ENCODE measurements at places on chromosomes 1 and 21. TPM values are rescaled to one million over a fixed set of nuclear protein-coding genes. Genes with fewer than 3 reads are reported as not detected.
A peak's percentile ranks its signal among the peaks of the same experiment; 100 is the strongest.

- DNase-seq, result peak; percentile 61
These were observed 93.9 kb downstream of the ATP5PO start for GRCh38 chr21:33821503-33822322.

- no peak for DNase-seq
These were observed 6.9 kb upstream of the ZMYM4 start for GRCh38 chr1:35261412-35262120.

Gene UFC1
- 51.6 TPM for total RNA-seq

DNA sequence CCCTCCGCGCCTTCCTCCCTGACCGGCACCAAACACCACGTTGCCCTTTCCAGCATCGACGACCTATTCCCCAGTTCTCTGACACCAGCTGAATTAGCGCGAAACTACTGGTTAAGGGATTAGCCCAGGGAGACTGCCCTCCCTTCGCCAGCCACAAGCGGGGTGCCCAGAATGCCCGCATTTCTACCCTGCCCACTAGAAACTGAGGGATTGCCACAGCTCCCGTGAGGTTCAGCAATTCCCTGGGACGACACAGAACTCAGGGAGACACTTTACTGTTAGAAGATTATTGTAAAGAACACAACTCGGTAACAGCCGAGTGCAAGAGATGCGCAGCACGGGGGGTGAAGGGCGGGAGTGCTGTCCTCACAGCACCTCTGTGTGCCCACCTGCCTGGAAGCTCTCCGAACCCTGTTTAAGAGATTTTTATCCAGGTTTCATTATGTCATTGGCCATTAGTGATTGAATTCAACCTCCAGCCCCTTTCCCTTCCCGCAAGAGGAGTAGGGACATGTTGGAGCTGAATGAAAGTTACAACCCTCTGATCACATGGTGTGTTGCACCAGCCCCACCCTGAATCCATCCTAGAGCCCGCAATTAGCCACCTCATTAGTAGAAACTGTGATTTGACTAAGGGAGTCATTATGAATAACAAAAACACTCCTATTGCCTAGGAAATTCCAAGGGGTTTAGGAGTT, 15.8 kb upstream of the RIPPLY3 start:
- no peak for DNase-seq

DNA sequence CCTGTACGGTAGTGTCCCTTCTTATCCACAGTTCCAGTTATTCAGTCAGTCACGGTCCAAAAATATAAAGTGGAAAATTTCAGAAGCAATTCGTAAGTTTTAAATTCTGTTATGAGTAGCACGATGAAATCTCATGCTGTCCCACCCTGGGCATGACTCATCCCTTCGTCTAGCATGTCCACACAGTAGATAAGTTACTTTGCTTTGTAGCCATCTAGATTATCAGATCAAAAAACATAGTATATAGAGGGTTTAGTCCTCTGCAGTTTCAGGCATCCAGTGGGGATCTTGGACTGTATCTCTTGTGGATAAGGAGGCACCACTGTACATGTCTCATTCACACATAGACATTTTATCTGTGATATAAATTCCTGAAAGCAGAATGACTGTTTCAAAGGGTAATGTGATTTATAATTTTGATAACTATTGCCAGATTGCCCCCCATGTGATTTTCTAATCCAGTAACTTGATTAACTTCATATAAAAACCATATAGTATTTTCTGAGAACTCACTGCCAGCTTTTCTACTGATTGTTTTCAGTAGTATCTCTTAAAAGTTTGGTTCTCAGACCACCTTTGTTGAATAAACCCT, 143.3 kb downstream of the DYRK1A start:
- no peak for DNase-seq

Gene CRNN
- not detected for total RNA-seq

DNA sequence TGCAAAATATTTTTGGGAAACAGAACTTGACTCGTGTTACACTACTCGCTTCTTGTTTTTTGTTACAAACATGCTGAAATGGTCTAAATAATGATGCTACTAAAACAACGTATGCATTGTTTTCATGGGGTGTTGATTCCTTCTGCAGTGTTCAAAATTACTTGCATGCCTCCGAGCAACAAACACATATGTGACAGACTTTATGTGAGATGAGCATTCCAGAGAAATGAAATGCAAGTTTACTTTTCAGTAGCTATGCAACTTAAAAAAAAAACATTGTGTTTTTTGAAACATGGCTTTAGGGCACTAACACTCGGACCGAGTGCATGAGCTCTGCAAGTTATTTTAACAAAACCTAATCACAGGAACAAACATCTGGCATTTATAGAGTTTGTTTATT, 84.8 kb downstream of the CAMTA1 start:
- no peak for DNase-seq

DNA sequence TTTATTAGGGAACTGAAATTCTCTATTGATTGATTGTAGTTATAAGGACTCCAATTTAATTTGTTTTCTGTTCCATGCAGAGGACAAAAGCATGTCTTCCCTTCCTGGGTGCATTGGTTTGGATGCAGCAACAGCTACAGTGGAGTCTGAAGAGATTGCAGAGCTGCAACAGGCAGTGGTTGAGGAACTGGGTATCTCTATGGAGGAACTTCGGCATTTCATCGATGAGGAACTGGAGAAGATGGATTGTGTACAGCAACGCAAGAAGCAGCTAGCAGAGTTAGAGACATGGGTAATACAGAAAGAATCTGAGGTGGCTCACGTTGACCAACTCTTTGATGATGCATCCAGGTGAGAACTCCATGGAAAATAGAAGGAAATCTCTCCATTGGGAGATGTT, 1.5 kb downstream of the SETDB1 start:
- DNase-seq, result no peak

DNA sequence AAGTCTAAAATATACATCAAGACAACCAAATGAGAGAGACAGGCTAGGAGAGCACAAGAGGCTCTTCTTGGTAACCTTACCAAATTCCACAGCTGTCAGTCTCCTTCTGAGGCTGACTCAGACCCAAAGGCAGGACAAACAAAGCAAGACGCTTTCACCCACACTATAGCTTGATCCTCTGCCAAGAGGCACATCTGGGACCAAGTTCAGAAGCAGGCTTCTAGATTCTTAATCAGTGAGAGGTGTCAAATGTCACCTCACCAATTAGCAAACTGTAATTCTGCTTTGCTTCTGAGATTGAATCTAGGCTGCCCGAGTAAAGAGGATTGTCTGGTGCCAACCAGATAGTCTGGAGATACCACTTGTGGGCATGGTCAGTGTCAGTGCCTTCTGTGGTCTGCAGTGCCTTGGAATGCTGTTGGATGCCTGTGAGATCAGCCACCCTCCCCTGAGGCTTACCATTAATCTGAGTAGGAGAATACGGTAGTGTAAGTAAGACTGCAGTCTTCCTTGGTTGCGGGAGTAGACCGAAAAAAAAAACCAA, 151.0 kb downstream of the FMN2 start:
- DNase-seq, result peak; percentile 25

DNA sequence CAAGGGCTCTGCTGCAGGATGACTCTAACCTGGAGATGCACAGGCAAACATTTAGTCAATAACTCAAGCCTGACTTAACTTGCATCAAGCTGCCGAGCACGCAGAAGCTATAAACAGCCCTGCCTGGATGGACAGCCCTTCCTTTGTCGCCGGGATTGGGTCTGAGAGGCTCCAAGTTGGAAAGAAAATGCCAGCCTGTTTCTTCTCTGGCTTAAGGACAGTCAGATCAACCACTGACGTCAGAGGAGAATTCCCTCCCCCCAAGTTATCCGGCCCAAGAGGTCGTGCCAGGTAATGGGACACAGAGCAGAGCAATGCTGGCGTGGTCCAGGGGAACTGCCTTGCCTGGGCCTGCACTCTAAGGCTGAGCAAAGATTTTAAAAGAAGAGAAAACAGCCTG, 27.1 kb upstream of the LRRC38 start:
- no peak for DNase-seq

- no peak for DNase-seq
These were observed 3.4 kb downstream of the ZCCHC17 start for GRCh38 chr1:31300193-31300592.

- DNase-seq, result no peak
These were observed 72.2 kb downstream of the PHTF1 start for GRCh38 chr1:113686891-113687618.

Gene KIF14
- total RNA-seq, result 21.0 TPM

Measured in SJCRH30 (cell line).